ENCODE measurements at places on chromosomes 7 and 10. TPM values are rescaled to one million over a fixed set of nuclear protein-coding genes. Genes with fewer than 3 reads are reported as not detected.

Gene SLIT1
- 0.49 TPM for total RNA-seq

Gene TMEM273
- 15.6 TPM for total RNA-seq

- no peak for DNase-seq
These were observed 21.3 kb downstream of the SRPK2 start for GRCh38 chr7:105367458-105367857.

- DNase-seq: no peak
These were observed 231.9 kb upstream of the PPP2R2D start for GRCh38 chr10:131668903-131669302.

DNA sequence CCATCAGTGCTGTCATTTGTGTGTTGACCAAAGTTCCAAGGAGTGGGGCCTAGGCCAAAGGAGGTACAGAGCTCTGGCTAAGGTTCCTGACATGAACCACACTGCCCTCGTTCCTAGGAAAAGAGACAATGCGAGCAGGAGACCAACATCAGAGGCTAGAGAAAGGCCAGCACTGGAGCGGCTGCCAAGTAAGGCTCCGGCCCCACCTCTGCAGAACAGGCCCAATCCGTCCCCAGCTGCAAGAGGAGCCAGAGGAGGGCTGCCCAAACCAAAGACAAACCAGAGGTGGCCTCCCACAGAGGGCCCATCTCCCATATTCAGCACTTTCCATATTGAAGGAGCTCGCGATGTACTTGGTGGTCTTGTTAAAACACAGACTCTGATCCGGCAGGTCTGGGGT lies 81.0 kb downstream of the FAM53B start:
- no peak for DNase-seq

DNA sequence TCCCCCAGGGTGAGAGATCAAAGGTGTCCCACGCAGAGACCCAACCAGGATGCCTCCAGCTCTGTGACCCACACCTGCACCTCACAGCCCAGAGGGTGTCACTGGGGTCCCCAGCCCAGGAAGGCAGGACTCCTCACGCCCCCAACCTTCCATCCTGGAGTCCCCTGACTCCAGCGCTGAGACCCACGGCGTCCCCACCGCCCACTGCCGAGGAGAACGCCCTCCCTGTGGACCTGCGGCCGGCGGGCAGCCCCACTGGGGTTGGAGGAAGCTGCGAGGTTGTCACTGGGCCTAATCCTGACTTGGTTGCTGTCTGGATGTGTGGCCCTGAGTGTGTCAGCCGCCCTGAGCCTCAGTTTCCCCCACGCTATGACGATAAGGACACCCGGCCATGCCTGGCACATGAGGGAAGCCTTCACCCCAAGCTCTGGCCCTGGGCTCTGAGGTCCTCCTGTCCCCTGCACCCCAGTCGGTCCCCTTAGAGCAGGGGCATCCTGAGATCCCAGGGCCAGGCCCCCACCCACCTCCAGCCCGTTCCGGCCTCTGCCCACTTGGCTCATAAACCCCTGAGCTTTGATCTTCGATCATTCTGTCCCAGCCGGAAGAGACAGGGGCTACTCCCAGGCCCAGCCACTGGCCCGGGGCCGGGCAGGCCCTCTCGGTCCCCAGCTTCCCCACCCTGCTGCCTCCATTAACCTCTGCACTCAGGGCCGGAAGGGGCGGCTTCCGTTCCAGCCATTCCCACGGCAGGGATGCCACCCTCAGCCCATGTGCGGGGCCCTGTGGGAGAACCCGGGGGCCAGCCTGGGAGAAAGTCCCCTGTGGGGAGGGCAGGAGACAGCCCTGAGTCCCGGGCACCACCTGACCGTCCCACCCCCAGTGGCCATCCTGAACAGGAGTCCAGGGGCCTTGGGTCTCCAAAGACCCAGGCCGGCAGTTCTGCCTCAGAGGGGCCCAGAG lies 113.2 kb downstream of the MICALL2 start:
- no peak for DNase-seq

- no peak for DNase-seq
These were observed 107.4 kb upstream of the GLCCI1 start for GRCh38 chr7:7861211-7861633.

DNA sequence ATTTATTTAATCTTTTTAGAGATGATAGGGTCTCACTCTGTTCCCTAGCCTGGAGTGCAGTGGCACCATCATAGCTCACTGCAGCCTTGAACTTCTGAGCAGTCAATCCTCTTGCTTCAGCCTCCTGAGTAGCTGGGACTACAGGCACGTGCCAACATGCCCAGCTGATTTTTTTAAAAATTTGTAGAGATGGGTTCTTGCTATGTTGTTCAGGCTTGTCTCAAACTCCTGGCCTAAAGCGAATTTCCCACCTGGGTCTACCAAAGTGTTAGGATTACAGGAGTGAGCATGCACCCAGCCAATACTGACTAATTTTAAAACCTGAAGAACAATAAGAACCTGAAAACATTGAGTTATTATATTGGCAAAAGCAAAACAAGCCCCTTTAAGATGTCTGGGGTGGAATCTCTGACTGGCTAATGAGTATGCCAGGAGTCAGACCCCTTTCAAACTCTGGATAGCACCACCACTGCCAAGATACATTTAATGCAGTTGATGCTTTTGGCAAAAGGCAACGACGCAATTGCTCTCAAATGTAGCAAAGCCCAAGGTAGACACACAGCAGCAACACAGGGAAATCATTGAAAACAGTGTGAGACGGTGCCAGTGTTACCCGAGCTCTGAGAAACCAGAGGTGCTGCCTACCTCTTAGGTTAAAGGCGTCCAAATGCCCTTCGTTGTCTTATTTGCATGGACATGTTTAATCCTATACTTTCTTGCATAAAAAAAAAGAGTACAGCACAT lies 40.7 kb upstream of the TOMM7 start:
- DNase-seq: no peak

DNA sequence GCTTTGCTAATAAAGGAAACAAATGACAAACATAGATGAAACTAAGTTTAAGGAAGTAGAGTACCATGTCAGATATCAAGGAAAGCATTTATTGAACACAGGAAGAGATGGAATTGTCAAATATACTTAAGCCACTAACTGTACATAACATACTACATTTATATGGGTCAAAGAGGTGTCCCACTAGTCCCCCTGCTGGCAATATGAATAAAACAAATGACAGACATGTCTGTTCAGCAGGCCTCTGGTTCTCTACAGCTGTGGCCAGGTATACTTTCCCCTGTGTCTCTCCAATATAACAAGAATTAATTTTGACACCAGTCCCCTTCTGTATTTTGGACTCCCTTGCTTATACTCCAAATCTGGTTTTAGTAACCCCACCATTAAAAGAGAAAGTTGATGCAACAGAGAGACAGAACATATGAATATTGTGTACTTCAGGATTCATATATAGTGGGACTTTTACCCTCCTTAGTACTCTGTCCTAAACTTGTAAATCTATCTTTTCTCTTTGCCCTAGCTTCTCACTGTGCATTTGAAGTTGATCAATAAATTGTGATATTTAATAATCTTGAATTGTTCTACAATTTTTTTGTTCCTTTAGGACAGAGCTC lies 42.9 kb downstream of the CD36 start:
- DNase-seq: no peak

GRCh38 chr7:106480161-106480579 lies 180.8 kb downstream of the CCDC71L start:
- no peak for DNase-seq

DNA sequence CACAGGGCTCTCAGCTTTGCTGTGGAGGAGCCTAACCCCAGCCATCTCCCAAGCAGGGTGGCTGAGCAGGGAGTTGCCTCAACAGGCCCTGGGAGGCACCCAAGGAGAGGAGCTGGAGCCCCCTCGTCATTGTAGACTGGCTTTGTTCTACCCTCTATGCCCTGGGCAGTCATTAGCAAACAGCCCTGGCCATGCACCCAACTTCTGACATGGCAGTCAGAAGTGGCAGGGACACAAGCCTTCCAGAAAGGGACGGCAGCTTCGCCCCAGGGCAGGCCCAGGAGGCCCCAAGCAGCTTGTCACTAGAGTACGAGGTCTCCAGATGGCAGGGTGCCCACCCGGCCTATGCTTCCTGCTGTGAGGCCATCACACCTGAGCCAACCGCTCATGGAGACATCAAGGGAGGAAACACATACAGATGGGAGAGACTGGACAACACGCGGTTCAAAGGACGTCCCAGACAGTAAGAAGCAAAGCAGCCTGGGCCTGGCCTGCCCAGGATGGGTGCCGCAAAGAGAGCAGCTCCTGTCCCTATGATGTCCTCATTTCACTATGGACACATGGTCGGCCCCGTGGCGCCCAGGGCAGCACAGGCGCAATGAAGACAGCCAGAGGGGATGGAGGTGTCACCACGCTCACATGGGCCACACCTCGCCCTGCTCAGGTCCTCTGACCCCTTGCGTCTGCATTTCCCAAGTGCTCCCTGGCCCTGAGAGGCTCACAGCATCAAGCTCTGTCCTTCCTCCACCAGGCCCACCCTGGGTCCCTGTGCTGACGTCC lies 190.9 kb upstream of the CXCL12 start:
- DNase-seq: no peak

DNA sequence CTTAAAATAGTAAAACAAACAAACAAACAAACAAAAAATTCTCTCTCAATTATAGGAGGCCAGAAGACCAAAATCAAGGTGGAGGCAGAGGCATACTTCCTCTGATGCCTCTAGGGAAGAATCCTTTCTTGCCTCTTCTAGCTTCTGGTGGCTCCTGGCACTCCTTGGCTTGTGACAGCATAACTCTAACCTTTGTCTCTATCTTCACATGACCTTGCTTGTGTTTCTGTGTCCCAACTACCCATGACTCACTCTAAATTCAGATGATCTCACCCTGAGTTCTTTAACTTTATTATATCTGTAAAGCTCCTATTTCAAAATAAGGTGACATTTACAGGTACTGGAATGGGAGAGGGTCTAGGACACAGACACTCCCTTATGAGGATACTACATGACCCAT lies 88.3 kb upstream of the ANTXRL start:
- no peak for DNase-seq

- no peak for DNase-seq
These were observed 31.3 kb downstream of the LIPJ start for GRCh38 chr10:88617772-88618300.

All from T-cell (primary cell).